Neural crest cell (in vitro differentiated cells): ENCODE measurements at places on chromosomes 13 and 19. TPM values are rescaled to one million over a fixed set of nuclear protein-coding genes. Genes with fewer than 3 reads are reported as not detected.

DNA sequence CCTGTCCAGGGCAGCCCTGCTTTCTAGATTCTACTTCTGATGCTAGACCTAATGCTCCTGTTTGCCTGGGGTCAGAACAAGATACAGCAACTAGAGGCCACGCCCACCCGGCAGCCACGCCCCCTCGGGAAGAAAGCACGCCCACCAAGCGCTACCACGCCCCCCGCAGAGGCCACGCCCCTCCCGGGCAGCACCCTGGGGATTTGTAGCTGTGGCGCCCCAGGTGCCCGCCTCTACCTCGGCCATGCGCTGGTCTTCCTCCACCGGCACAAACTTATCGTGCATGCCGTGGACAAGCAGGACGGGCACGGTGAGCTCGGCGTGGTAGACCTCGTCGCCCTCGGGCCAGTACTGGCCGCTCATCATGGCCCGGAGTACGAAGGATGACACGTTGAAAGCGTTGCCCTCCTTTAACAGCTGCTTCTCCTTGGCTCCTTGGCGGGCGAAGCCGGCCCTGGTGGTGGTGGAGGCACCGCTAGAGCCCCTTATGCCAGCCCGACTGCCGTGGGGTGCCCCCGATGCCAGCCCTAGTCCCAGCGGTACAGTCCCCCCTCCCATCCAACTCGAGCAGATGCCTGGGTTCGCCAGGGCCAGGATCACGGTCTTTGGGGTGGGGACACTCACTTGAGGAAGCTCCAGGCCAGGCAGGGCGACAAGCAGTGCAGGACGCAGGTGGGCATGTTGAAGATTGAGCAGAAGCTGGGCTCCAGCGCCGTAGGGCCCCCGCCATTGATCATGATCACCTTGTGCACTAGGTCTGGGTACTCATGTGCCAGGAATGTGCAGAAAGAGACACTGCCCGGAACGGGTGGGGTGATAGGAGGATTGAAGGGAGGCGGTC, 9.0 kb downstream of the ABHD8 start:
- DNase-seq = peak; percentile 37

DNA sequence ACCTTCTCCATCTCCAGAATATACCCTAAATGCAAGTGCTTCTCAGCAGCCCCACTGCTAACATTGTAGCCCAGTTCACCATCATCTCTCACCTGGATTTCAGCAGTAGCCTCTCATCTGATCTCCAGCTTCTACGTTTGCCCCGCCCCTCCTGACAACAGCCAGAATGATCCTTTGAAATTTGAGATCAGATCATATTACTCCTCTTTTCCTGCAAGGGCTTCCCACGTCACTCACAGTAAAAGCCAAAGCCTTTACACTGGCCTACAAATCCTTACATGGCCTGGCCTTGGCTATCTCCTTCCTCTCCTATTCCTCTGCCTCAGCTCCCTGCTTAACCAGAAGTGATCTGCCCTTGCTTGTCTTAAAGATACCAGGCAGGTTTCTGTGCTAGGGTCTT, 94.3 kb upstream of the NBEA start:
- no peak for DNase-seq

The LAIR2 gene
- not detected in 2 replicates for total RNA-seq

DNA sequence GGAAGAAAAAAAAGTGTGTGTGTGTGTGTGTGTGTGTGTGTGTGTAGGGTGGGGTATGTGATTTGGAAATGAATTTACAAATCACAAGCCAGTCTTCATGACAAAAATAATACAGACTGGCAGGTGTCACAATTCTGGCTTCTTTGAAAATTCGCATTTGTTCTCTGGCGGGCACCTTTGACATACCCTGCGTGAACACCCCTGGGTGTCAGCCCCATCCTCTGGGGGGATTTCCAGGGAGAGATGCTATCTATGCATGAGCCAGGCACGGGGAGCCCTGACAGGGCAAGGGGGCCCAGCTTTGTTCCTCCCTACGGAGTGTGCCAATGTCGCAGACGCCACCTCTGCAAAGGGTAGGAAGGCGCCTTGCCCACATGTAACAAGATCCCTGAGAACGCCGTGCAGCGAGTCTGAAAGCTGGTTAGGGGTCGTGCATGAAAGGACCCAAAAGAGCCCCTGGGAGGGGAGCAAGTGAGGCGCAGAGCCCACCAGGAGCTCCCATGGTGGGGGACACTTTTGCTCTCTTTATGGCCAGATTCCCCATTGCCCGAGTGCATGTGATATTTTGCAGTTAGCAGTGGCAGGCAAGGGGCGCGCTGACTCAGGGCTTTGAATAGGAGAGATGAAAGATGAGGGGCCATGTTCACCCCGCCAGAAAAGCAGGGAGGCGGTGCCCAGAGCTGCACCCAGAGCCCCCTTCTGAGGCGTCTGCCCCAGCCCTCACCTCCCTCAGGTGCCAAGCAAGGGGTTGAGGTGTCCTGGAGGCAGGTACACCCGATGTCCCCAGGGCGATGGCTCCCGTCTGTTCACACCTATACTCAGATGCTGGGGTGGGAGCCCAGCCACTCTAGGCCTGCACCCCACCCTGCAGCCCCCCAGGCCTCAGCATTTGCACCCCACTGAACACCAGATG, 45.3 kb downstream of the KLF2 start:
- DNase-seq = no peak

The DENND1C gene
- not detected in 2 replicates for total RNA-seq

- DNase-seq = no peak
Observed at GRCh38 chr13:46468570-46469463, 81.8 kb upstream of the RUBCNL start.

GRCh38 chr19:925526-926322, at the start of gene ARID3A:
Gene ARID3A (plus strand): TSS chr19:926035. CDS start chr19:929529, 3,494 bp downstream.
- DNase-seq = peak; percentile 78

GRCh38 chr19:30448386-30449077, 76.3 kb downstream of the ZNF536 start:
- no peak for DNase-seq

DNA sequence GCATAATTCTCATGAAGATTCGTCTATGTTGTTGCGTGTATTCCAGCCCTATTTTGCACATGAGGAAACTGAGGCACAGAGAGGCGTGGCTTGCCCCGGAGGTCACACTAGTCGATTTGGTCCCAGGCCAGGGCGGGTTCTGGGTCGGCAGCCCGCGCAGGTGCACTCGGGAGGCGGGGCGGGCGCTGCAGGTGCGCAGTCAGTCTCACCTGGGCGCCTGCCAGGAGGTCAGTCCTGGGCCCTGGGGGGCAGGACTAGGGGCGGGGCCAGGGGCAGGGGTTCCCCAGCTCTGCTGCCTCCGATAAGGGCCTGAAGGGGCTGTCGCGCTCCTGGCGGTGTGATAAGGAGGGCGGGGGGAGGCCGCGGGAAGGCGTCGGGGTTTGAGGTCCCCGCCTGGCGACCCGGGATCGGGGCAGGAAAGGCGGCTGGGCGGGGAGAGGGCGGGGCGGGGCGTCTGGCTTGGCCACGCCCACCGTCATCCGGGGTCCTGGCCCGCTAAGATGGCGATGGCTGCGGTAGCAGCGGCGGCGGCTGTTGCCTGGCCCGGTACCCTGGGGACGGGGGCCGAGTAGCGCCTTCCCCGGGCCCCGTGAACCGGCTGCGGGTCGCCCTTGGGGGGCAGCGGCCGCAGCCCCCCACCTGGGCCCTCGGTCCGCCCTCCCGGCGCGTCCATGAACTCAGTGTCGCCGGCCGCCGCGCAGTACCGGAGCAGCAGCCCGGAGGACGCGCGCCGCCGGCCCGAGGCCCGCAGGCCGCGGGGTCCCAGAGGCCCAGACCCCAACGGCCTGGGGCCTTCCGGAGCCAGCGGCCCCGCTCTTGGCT, at the start of gene ATG4D:
Gene ATG4D (plus strand): TSS at position 485 of the 822 bp plus-strand sequence. CDS start 187 bp downstream, at position 672.
- DNase-seq = peak; percentile 75

The RXFP2 gene
- not detected in 2 replicates for total RNA-seq

DNA sequence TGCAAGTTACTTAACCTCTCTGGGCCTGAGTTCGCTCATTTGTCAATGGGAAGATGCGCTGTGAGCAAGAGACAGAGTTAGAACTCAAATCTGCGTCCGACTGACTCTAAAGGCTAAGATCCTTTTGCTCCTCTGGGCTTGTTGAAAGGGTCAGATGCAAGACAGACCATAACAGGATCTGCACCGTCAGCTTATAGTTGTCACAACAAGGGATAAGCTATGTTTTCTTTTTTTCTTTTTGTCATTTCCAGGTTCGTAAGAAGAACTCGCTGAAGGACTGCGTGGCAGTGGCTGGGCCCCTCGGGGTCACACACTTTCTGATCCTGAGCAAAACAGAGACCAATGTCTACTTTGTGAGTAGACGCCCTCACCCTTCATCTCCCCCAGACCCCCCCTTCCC, 1.1 kb downstream of the PPAN start:
- no peak for DNase-seq

The UCHL3 gene
- 34.3 and 36.1 TPM in 2 replicates for total RNA-seq

The EVI5L gene
- 17.8 and 19.5 TPM in 2 replicates for total RNA-seq

GRCh38 chr13:52652980-52653303, 306 bp downstream of the SUGT1 start:
- no peak for DNase-seq

The SIGLEC7 gene
- total RNA-seq = not detected in 2 replicates

DNA sequence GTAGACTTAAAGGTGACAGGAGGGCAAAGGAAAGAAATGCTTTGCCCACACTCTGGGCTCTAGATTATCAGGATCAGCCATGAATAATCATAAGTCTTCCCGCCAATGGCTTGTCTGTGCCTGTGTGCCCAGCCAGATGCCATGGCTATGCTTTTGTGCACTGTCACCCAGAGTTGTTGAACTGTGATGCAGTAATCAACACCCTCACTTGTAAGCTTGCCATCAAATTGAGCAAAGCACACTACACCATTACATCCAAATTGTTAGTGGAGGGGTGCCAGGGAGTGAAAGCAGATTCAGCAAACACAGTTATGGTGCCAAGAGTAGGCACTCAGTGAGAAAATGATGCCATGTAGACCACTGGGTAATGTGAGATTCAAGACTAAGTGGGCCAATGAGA, 845.3 kb upstream of the MIR17HG start:
- DNase-seq = no peak

DNA sequence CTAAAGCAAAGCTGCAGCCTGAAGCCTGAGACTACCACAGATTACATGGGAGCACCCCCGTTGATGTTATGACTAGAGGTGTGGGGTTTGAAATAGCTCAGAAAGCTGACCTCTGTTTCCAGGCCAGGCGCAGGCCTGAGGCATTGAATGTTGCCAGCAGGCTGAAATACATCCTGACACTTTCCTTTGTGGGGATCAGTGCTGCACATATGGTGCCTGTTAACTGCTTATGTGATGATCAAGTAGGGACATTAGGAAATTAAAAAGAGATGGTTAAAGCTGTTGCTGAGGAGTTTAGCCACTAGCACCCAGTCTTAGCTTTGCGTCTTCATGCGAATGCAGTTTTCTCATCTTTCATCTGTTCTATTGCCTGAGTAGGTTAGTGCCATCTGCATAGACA, 83.2 kb downstream of the CCNA1 start:
- DNase-seq = no peak

The ZSCAN4 gene
- total RNA-seq = not detected in 2 replicates

- no peak for DNase-seq
Observed at GRCh38 chr19:39631626-39632025, 24.1 kb upstream of the LGALS16 start.

DNA sequence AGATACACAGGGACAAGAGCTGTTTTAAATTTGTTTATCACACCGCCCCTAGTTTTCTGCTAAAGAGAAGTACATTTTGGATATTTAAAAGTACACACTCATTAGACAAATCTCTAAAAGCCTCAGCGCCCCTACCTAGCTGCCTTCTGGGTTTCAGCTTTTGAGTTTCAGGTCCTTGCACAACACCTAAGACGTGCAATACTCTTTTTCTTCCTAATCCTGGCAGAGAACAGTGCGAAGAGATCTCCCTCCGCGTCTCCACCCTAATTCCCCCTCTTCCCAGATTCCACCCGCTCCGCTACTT, 421 bp upstream of the KLF5 start:
- no peak for DNase-seq

GRCh38 chr19:10408511-10409283, 5.4 kb upstream of the CDC37 start:
- DNase-seq = no peak

The GZMM gene
- total RNA-seq = not detected in 2 replicates

The PET100 gene
- 141 and 165 TPM in 2 replicates for total RNA-seq

DNA sequence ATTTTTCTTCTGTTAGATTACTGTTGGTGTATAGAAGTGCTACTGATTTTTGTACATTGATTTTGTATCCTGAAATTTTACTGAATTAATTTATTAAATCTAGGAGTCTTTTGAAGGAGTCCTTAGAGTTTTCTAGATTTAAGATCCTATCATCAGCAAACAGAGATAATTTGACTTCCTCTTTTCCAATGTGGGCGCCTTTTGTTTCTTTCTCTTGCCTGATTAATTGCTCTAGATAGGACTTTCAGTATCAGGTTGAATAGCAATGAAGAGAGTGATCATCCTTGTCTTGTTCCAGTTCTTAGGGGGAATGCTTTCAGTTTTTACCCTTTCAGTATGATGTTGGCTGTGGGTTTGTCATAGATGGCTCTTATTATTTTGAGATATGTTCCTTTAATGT, 5.6 kb upstream of the CD33 start:
- DNase-seq = no peak

- DNase-seq = no peak
Observed at GRCh38 chr13:46495651-46496050, 57.3 kb upstream of the LRCH1 start.

DNA sequence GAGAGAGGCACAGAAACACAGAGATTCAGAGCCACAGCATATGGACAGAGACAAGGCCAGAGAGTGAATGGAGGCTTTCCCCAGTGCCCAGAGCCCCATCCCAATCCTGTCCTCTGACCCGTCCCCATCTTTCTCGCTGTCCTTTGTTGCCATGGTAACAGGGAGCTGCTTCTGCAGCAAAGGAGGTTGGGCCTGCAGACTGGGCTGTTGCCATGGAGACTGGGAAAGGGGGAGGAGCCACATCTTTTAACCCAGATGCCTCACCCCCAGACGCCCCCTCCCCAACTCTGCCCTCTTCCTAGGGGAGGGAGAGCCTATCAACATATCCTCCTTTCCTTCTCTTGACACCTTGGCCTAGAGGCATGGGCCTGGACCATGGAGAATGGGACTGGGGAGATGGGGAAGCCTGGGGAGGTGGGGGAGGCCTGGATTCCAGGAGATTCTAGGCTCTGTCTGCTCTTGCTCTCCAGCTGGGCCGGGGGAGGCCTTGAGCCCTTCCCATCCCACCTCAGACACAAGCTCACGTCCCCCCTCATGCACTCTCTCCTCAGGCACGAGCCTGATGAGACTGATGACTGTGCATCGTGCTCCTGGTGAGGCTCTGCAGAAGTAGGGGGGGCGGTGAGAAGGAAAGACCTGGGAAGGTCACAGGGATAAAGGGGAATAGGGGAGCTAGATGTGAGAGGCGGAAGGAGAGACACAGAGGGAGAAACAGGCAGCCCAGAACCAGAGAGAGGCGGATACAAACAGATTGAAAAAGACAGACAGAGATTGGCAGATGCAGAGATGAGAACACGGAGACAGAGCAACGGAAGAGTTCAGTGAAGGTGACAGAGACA, 2.1 kb upstream of the ATP1A3 start:
- DNase-seq = peak; percentile 49

The CYP4F2 gene
- not detected in 2 replicates for total RNA-seq
